Progenitor cell of endocrine pancreas (in vitro differentiated cells): ENCODE measurements at places on chromosomes 11 and 22. TPM values are rescaled to one million over a fixed set of nuclear protein-coding genes. Genes with fewer than 3 reads are reported as not detected.

The DGCR8 gene
- 75.8 and 79.8 TPM in 2 replicates for total RNA-seq

The MMP12 gene
- total RNA-seq = not detected in 2 replicates

The NXPE1 gene
- total RNA-seq = not detected in 2 replicates

The GAB4 gene
- not detected in 2 replicates for total RNA-seq

The OSBPL5 gene
- total RNA-seq = 11.9 and 13.3 TPM in 2 replicates

The ATF4 gene
- 332 and 356 TPM in 2 replicates for total RNA-seq

The ZP1 gene
- not detected in 2 replicates for total RNA-seq

The MIAT gene
- 1.3 and 1.4 TPM in 2 replicates for total RNA-seq

The TMPRSS13 gene
- 5.7 and 6.1 TPM in 2 replicates for total RNA-seq

The RFPL1 gene
- total RNA-seq = 0.22 TPM in 1 of 2 replicates, not detected in the other

The CCDC117 gene
- total RNA-seq = 39.9 and 40.4 TPM in 2 replicates

The SCGB1D2 gene
- not detected in 2 replicates for total RNA-seq

The DRICH1 gene
- total RNA-seq = 8.6 and 11.1 TPM in 2 replicates

The HBB gene
- not detected in 2 replicates for total RNA-seq
